Activated CD4-positive, alpha-beta T cell treated with anti-CD3 and anti-CD28 coated beads, Interleukin-2, amount 50 U/mL, for 4 hours (primary cell): ENCODE measurements at places on chromosomes 16 and 17.

DNA sequence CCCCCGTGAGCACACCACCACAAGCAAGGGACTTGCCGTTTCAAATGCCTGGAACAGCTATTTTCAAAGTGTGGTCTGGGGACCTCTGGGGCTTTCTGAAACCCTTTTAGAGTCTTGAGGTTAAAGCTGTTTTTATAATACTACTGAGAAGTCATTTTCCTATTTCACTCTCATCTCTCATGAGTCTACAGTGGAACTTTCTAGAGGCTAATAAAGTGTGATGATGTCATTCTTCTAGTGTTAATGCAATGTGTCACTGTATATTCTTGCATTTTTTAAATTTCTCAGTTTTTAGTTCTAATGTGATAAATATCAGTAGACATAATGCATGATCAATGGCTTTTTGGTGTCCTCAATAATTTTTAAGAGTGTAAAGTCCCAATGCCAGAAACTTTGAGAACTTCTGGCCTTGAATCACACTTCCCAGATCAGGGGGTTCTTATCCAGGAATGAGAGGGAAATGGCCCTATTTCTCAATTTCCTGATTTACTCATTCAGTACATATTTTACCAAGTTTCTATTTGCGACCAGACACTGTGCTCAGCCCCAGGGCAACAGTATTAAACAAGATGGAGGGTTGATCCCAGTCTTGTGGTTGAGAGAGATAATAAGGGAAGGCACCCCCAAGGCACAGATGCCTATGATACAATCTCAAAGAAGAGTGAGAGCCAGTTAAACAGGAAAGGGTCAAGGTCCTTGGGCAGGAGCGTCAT lies 444.0 kb downstream of the HS3ST3B1 start:
- DNase-seq, result no peak

GRCh38 chr17:13619462-13619861 lies 17.7 kb upstream of the HS3ST3A1 start:
- DNase-seq, result no peak

- DNase-seq, result no peak
Measured at GRCh38 chr17:61066062-61066461, 333.6 kb upstream of the TBX2 start.

GRCh38 chr17:75694536-75694935 lies 26.7 kb upstream of the ITGB4 start:
- DNase-seq, result no peak

GRCh38 chr17:9202532-9202931 lies 181.2 kb downstream of the NTN1 start:
- DNase-seq, result no peak

- no peak for DNase-seq
Measured at GRCh38 chr17:17942846-17943245, 29.4 kb downstream of the TOM1L2 start.

DNA sequence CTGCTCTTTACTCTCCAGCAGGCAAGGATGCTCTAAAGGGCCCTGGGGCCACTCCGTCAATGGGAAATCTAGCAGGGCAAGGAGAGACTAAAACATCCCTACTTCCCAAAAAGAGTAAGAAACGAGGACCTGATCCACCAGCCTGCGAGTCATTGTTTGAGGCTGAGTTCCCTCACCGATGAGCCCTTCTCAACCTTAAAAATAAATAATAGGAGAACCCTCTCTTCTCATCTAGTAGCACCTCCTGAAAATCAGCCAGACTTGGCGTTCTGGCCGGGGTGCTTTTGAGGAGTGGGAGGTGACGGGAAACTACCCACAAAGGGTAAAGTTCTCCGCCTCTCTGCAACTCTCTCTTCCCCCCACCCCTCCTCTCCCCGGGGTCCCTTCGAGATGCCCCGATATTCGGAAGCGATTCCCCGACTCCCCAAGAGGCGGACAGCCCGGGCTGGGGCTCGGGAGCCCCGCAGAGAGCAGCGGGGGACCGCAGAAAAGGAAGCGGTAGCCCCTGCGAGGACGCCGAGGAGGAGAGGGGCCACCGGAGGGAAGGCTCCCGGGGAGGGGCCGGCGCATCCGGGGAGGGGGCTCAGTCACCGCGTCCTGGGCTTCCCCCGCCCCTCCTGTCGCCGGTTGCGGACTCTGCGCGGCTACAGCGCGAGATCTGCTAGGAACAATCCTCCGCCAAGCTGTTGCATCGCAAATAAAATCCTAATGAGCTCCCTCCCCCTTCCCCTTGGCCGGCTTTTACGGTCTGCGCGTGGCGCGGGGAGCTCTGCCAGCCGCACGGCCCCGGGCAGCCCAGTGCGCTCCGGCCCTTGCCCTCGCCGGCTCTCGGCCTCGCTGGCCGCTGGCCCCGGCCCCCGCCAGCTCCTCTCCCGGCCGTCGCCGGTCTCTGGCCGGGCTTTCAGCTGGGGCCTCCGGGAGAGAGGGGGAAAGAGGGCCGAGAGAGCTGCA lies 1.3 kb downstream of the HOXB9 start:
- no peak for DNase-seq

GRCh38 chr17:39927929-39928857 lies 661 bp downstream of the LRRC3C start:
- DNase-seq, result no peak

- DNase-seq, result no peak
Measured at GRCh38 chr16:31710134-31710533, 163.5 kb upstream of the ZNF267 start.

DNA sequence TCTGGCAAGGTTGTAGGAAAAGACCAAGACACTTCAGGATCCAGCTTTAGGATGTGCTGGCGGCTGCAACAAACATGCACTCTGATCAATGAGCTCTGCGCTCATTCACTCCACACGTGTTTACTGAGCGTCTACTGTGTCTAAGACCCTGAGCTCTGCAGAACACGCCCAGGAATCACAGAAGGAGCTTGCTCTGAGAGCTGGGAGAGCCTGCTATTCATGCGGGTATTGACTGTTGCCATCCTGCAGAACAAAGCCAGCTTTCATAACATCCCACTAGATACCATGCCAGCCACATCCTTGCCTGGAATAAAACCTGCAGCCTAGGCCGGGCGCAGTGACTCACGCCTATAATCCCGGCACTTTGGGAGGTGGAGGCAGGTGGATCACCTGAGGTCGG lies 44.1 kb downstream of the NXN start:
- no peak for DNase-seq

DNA sequence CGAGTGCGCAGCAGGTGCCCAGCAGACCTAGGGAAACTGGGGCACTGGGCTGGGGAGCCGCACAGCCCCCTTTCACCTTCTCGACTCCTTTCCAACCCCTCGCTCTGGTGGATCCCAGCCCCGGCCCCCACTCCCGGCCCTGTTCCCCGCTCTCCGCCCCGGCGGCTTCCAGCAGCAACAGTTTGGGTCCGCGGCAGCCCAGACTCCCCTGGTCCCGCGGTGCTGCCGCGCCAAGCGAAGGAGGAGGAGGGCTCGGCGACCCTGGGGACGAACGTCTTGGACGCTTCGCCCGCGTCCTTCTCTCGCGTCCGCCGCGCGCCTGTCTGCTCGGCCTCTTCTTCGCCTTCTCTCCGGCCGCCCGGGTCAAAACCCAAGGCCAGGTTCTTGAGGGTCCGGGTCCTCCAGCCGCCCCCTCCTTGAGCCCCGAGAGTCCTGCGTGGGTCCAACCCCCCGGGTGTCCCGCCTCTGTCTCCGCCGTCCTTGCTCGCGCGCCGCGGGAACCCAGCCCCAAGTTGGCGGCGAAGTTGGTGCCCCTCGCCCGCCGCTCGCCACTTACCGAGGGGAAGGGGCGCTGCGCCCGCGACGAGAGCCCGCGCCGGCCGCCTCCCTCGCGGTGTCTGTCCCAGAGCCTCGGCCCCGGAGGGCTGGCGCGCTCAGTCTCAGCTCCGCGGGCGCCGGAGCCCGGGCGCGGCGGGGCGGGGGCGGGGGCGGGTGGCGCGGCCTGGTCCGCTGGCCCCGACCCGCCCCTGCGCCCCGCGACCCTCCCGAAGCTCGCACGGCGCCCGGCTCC lies 1.4 kb upstream of the GRIN2C start:
- DNase-seq, result no peak
